ENCODE measurements at places on chromosomes 5 and 9.

DNA sequence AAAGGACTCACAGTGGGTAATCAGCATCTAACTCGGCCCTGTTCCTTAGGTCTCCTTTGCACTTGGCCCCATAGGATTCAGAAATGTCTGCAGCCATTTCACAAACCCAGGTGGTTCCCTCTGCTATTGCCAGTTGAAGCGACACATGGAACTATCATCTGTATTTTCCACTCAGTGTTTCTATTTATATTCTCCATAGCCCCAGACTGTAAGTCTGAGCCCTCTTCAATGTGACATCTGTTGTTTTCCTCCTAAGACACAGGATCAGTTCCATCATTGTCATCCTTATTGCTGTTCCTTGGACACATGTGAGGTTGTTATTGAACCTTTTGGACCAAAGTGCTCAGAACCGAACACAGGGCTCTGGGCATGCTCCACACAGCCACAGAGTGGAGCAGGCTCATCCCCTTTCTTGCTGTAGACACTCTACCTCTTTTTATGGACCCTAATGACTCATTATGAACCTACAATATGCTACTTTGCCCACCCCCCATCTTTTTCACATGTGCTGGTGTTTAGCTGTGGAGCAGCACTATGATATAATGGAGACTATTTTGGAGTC lies 36.4 kb downstream of the GARNL3 start:
- no peak for DNase-seq

DNA sequence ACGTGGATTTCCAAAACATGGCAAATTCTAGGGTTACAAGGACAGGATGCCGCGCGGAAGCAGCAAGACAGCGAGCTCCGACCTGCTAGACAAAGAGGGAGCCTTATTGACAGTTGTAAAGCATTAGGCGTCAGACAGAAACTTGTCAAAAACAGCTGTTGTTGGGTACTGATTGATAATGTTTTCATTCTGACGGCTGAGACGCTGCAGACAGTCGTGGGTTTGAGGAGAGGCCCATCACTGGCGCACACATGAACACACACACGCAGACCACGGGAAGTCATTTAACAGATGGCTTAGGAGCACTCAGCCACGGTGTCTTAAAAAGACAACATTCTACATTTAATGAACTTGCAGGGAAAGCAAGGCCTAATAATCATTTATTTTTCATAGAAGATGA lies 324.0 kb downstream of the NDUFS4 start:
- no peak for DNase-seq

GRCh38 chr9:3241290-3241689 lies 284.5 kb downstream of the RFX3 start:
- no peak for DNase-seq

- DNase-seq, result no peak
These were observed 101.9 kb downstream of the F2RL2 start for GRCh38 chr5:76521240-76521758.

DNA sequence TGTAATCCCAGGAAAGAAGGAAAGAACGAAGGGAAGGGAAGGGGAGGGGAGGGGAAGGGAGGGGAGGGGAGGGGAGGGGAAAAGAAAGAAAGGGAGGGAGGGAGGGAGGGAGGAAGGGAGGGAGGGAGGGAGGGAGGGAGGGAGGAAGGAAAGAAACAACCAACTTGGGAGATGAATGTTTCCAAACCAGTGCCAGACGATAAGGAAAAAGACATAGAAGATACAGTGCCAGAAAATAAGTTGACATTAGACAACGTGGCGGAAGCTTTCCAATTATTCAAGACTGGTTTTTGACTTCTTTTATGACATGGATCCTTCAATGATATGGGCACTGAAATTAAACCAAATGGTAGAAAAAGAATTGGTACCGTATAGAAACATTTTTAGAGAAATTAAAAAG lies 181.2 kb upstream of the POU5F2 start:
- DNase-seq, result no peak

- DNase-seq, result no peak
These were observed 244.4 kb downstream of the MAST4 start for GRCh38 chr5:66840511-66841013.
